ENCODE measurements at places on chromosomes 5 and 9. TPM values are rescaled to one million over a fixed set of nuclear protein-coding genes. Genes with fewer than 3 reads are reported as not detected.
A peak's percentile ranks its signal among the peaks of the same experiment; 100 is the strongest.

GRCh38 chr9:6907772-6908381, 150.1 kb downstream of the KDM4C start:
- no peak for DNase-seq

DNA sequence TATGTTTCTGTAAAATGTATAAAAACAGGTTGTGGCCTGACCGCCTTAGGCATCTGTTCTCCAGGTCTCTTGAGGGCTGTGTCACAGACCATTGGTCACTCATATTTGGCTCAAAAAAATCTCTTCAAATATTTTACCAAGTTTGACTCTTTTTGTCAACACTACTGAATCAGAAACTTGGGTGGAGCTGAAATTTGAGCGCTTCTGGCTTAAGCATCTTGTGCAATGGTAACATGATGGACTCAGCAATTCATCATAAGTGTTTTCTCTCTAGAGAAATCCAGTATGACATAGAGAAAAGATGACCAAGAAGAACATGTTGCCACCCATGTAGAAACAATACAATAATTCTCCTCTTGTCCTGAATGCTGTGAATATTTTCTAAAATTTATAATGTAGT, 387.9 kb downstream of the MAT2B start:
- DNase-seq: no peak

EGFL7 gene
- 38.4 TPM for total RNA-seq

GRCh38 chr9:98707166-98708102, 1.3 kb downstream of the GABBR2 start:
- DNase-seq: peak; percentile 89

POU5F2 gene
- 6.0 TPM for total RNA-seq

DNA sequence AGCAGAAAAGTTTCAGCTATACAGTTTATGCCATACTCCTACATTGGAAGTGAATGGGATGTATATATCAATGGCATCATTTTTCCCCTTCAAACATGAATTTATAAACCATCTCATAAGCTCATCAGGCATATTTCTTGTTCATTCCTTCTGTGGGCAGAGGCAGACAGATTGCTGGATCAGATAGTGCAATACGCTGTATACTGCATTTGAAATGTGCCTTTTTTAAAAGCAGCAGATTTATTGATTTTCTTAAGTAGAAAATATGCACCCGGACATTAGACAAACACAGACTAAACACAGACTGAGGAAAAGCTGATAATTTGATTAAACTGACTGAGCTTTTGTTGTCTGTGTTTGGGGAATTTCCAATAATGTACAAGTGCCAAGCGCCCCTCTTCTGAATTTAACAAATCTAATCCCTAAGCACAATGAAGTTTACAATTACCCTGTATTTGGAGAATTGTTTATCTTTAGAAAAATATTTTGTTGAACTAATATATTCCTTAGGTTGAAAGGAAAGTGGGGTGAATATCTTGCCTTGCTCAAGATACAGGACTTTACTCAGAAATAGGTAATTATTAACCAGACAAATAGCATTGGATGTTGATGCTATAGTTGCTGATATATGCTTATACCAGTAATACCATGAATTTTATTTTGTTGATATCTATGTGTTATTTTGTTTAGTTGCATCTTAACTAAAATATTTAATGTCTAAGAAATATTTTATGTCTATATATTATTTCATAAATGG, 566.6 kb upstream of the MEF2C start:
- DNase-seq: no peak

DNA sequence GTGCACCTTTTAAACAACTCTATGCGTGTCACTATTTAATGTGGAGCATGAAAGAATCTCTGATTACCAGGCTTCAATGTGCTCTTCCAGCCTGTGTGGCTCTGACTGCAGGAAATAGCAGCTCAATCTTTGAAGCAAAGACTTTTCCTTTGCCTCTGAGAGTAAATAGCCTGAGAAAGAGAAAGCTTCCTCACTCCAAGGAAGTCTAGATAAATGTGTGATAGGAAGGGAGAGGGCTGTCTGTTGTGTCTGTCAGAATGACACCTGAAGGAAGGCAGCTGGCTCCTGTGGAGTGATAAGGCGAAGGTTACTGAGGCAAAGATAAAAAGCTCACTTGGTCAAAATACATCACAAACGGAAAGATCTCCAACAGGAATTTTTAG, 205.3 kb upstream of the HAPLN1 start:
- DNase-seq: no peak

TRAF1 gene
- 5.7 TPM for total RNA-seq

GRCh38 chr5:58244819-58245475, 214.9 kb downstream of the PLK2 start:
- no peak for DNase-seq

DNA sequence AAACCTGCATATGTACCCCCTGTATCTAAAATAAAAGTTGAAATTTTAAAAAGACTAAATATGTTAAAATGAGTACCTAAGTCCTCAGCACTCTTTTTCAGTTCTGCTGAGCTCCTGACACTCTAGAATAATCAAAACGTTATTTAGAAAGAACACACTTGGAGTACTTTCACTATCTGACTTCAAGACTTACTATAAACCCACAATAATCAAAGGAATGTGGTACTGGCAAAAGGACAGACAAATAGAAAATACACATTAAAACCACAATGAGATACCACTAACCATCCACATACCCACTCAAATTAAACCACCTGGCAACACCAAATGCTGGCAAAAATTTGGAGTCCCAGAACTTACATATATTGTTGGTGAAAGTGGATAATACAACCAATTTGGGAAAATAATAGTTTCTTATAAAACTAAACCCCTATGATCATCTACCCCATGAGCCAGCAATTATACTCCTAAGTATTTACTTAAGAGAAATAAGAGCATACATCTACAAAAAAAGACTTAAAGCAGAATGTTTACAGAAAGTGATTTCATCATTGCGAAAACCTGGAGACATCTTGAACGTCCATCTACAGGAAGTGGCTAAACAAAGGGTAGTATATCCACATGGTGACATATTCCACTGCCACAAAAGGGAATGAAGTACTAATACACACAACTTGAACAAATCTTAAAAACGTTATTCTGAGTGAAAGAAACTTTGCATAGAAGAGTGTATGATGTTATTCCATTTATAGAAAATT, 12.8 kb upstream of the PRSS3 start:
- no peak for DNase-seq

Data from thyroid gland (tissue), 4 donors.